ENCODE measurements at places on chromosomes 16 and 17. TPM values are rescaled to one million over a fixed set of nuclear protein-coding genes. Genes with fewer than 3 reads are reported as not detected.

DNA sequence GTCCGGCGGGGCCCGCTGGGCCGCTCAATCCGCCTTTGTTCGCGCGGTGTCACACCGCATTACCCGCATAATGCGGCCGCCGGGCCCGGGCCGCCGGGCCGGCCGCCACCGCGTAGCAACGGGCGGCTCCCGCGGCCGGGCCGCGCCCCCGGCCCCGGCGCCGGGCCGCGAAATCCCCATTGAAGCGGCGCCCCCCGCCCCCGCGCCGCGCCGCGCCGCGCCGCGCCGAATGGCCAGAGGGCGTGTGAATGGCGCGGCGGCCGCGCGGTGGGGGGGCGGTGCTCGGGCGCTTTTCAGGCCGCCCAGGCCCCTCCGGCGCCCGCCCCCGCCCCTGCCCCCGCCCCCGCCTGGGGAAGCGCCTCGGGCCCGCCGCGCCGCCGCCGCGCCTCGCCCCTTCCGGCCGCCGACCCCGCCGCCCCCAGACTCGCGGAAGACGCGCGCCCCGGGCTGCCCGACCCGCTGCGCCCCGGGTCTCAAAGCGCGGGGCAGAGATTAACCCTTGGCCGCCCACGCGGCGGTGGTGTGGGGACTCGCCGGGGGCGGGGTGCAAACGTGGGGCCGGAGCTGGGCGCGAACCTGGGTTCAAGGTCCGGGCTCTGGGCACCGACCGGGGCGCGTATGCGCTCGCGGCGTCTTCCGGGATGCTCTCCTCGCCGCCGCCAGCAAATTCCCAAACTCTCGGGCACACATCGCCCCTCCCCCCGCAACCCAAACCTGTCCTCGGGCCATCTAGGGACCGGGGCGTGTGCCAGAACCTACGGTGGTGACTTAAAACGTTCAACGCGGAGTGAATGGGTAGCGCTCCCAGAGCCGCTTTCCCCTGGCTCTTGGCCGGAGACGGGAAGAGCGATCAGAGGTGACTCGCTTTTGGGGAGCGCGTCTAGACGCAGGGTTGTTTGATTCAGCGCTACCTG is 46.7 kb downstream of the WNT3 start:
- no peaks in the 10 kb centered on the region for H3K27me3 ChIP-seq
- DNase-seq, result no peak
- H3K4me1 ChIP-seq, result peaks cover 21% of the 10 kb centered on the region
- peak overlapping the region; percentile 85 for H3K27ac ChIP-seq

SDR42E1 gene
- 6.5 TPM for total RNA-seq

DNA sequence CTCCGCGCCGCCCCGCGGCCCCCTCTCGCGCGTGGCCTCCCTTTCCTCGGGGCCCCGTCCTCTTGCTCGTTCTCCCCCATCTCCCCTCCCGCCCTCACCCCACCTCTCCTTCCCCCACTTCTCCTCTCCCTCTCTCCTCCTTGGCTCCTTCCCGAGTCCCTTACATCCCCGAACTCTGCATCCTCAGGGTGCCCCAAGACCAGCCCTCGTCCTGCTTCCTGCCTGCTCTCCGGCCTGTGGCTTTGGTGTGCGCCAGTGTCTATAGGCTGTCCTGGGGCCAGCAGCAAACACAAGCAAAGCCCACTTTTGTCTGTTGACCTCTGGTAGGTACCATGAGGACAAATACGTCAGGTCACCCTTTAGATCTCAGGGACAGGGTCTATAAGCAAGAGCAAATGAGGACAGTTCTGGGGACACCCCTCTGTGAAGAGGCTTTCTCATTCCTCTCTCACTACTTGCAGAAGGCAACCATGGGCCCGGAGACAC is 284 bp upstream of the COPZ2 start:
- H3K27me3 ChIP-seq, result no peaks in the 10 kb centered on the region
- no peak overlapping the region for H3K4me3 ChIP-seq
- peaks cover 12% of the 10 kb centered on the region for H3K4me1 ChIP-seq
- DNase-seq, result no peak
- H3K36me3 ChIP-seq, result no peaks in the 10 kb centered on the region
- H3K27ac ChIP-seq, result no peak overlapping the region

ASGR1 gene
- total RNA-seq, result 401 TPM

TAT gene
- 484 TPM for total RNA-seq

DNA sequence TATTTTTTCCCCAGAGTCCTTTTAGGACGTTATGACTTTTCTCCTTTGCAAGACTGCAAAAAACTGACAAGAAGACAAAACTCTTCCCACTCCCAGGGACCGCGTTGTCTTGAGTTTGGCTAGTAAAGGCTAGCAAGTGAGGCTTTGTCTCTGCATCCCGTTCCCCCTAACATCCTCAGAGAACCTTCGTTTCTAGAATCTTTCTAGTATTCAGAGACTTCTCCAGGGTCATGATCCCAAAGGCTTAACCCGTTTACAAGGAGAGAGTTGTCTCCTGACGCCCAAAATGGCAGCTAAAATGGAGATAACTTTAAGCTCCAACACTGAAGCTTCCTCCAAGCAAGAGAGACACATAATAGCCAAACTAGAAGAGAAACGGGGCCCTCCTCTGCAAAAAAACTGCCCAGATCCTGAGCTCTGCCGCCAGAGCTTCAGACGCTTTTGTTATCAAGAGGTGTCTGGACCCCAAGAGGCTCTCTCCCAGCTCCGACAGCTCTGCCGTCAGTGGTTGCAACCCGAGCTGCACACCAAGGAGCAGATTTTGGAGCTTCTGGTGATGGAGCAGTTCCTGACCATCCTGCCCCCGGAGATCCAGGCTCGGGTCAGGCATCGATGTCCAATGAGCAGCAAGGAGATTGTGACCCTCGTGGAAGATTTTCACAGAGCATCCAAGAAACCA is 843 bp downstream of the ZNF174 start:
- peaks cover 42% of the 10 kb centered on the region for H3K36me3 ChIP-seq
- peaks cover 13% of the 10 kb centered on the region for H3K4me1 ChIP-seq
- H3K27me3 ChIP-seq, result no peaks in the 10 kb centered on the region
- peak overlapping the region; percentile 88 for H3K27ac ChIP-seq
- H3K4me3 ChIP-seq, result peak overlapping the region; percentile 95
- DNase-seq, result no peak

- no peak overlapping the region for H3K27ac ChIP-seq
- no peaks in the 10 kb centered on the region for H3K4me1 ChIP-seq
- H3K4me3 ChIP-seq, result no peak overlapping the region
- DNase-seq, result no peak
- no peaks in the 10 kb centered on the region for H3K36me3 ChIP-seq
These were observed 2.3 kb upstream of the PECAM1 start for GRCh38 chr17:64393000-64393402.

DNA sequence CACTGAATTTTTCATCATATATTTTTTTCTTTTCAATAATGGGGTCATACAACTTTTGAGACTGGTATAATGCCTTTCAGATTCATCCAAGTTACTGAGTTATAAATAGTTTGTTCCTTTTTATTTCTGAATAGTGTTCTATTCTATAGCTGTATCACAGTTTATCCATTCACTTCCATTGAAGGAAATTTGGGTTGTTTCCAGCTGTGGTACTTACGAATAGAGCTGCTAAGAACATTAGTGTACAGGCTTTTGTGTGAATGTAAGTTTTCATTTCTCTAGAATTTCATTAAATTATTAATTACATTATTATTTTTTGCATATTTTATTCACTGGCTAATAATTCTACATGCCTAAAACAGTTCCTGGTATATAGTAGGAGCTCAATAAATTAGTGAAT is 52.9 kb downstream of the SNTB2 start:
- no peaks in the 10 kb centered on the region for H3K4me1 ChIP-seq
- peaks cover 2% of the 10 kb centered on the region for H3K36me3 ChIP-seq
- H3K4me3 ChIP-seq, result no peak overlapping the region
- H3K27ac ChIP-seq, result no peak overlapping the region

C1QL1 gene
- total RNA-seq, result 0.17 TPM

- no peaks in the 10 kb centered on the region for H3K27me3 ChIP-seq
- no peak for DNase-seq
- no peaks in the 10 kb centered on the region for H3K36me3 ChIP-seq
- peaks cover 2% of the 10 kb centered on the region for H3K4me1 ChIP-seq
These were observed at the start of gene LASP1NB for GRCh38 chr17:38925263-38925995. TSS of gene LASP1NB (plus strand) at chr17:38925614.

DNA sequence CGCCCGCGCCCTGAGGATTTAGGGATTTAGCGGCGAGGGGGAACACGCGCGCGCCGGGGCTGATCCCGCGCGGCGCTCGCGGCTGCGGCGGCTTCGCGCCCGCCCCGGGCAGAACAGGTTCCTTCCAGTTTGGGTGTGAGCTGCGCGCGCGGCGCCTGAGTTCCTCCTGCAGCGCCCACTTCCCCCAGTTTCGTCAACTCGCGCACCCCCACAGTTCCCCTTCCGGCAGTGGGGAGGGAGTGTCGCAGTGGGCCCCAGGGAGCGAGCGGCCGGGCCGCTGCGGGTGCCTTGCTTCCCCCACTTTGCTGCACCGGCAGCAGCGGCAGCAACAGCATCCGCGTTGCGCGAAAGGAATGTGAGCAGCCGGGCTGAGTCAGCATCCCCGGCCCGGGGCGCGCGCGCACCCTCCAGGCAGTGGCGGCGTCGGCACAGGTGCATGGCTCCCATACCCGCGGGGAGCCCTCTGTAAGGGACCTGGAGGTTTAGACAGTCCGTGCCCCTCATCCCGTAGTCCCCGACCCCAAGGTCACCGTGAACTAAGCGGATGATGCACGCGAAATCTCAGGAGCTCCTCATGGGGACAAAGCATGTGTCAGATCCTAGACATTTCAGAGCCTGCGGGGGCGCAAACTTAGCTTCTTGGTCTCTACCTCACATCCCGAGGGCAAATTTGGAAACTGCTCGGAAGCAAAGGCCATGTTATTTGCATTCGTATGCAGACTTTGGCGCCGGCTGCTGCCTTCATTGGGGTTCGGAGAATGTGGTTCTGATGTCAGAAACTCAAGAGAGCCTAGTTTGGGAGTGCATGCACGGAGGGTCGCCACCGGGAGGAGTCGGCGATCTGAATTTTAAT is 767 bp downstream of the ARSG start:
- no peaks in the 10 kb centered on the region for H3K27me3 ChIP-seq
- H3K36me3 ChIP-seq, result no peaks in the 10 kb centered on the region
- H3K4me3 ChIP-seq, result peak overlapping the region; percentile 56
- DNase-seq, result peak; percentile 45
- H3K27ac ChIP-seq, result peak overlapping the region; percentile 64
- H3K4me1 ChIP-seq, result peaks cover 5% of the 10 kb centered on the region

DNA sequence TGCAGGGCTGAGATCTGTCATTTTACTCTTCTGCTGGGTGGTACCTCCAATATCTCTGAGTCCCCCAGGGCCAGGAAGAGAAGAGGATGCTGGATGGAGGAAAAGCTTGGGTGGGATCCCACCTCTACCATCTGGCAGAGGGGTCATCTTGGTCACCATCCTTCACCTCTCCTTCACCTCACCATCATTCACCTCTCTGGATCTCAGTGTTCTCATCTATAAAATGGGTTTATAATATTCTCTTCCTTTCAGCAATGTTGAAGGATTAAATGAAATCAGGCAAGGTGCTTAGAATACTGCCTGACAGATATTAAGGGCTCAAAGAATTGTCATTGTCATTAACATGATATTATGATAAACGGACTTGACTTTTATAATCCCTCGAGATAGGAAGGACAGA is 195.8 kb downstream of the SNX29 start:
- H3K36me3 ChIP-seq, result peaks cover 2% of the 10 kb centered on the region
- no peaks in the 10 kb centered on the region for H3K27me3 ChIP-seq
- H3K4me1 ChIP-seq, result no peaks in the 10 kb centered on the region
- H3K4me3 ChIP-seq, result no peak overlapping the region

- H3K4me3 ChIP-seq, result no peak overlapping the region
- no peaks in the 10 kb centered on the region for H3K4me1 ChIP-seq
- DNase-seq, result no peak
- no peaks in the 10 kb centered on the region for H3K27me3 ChIP-seq
- no peaks in the 10 kb centered on the region for H3K36me3 ChIP-seq
These were observed 399.8 kb upstream of the SALL1 start for GRCh38 chr16:51550800-51551347.

- H3K27ac ChIP-seq, result no peak overlapping the region
- DNase-seq, result no peak
- peaks cover 3% of the 10 kb centered on the region for H3K27me3 ChIP-seq
- no peaks in the 10 kb centered on the region for H3K36me3 ChIP-seq
- no peak overlapping the region for H3K4me3 ChIP-seq
- H3K4me1 ChIP-seq, result no peaks in the 10 kb centered on the region
These were observed 988 bp upstream of the IL21R start for GRCh38 chr16:27400751-27401620.

Measured in liver (tissue), 10 donors.